ENCODE measurements at places on chromosomes 16 and 17.

DNA sequence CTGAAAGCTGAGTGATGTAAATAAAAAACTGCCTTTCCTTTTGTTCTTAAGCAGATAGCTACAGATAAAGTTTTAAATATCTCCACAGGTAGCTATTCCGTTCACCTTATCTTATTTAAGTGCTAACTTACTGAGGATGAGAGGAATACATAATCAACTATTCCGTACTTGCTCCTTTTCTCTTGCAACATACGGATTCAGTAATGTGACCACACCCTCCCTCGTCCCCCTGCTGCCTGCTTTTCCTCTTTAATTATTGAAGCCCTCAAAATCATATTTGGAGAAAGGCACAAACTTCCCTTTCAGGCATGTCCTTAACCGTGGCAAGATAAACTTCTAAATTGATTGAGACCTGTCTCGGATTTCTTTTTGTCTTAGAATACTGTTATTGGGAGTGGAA is 101.4 kb downstream of the MAP2K4 start:
- no peak for DNase-seq

DNA sequence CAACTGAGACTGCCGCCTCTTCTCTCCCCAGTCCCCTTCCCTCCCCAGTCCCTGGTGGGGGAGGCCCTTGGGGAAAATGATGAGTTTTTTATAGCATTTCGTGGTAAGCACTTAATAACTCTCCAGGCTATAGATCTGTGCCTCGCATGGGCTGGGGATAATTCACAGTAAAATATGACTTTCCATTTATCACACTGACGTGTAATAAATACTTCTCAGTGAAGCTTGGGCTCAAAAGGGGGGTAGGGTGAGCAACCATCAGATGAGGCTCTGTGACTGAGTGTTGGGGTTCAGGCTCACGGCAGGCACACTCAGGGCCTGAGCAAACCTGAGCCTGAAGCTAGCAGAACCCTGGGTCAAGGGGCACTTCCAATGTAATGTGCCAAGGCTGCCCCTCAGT is 101.6 kb downstream of the CCT6B start:
- DNase-seq: no peak

DNA sequence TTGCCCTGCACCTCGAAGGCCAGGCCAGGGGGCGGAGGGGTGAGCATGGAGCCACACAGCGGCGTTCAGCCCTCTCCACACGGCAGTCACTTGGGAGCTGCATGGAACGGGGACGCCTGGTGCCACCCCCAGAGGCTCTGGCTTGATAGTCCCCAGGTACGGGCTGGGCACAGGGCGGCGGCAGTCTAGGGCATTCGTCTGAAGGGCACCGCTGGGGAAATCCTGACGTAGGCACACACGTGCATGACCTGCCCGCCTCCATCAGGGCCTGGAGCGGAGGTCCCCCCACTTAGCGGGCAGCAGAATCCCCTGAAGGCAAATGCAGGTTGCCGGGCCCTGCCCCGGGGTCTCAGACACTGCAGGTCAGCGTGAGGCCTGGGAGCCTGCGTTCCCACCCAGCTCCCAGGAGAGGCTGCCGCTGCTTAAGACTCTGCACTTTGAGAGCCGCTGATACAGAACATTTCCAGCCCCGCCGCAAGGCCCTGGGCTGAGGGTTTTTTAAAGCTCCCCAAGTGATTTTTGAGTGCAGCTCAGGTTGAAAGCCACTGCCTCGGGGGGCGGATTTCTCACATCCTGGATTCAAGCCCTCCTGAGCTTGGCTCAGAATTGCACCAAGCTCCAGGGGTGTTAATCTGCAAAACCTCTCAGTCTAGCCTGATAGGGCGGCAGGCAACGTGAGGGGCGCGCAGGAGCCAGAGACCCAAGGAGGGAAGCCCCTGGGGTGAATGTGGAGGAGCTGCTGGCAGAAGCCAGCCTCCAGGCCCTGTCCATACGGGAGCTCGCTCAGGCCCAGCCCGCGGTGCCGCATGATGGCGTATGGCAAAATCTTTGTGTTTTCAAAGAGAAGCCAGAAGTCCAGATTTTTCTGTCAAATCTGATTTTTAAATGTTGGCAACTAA is 182.3 kb upstream of the GSE1 start:
- DNase-seq: no peak

- no peak for DNase-seq
Observed at GRCh38 chr17:74340470-74341023, 14.5 kb downstream of the KIF19 start.

- DNase-seq: no peak
Observed at GRCh38 chr17:34259146-34259545, 4.1 kb downstream of the CCL2 start.

- no peak for DNase-seq
Observed at GRCh38 chr17:1611715-1612114, 16.9 kb downstream of the SLC43A2 start.

GRCh38 chr16:2829501-2830354 is at the start of gene ZG16B:
ZG16B (plus strand) TSS chr16:2830303; CDS start chr16:2830442, 139 bp downstream.
- DNase-seq: no peak

GRCh38 chr17:73387746-73388577 is 76.2 kb upstream of the CDC42EP4 start:
- DNase-seq: no peak

- no peak for DNase-seq
Observed at GRCh38 chr16:69273009-69273408, 38.1 kb upstream of the VPS4A start.

GRCh38 chr16:89335803-89336485 is 118.4 kb downstream of the ZNF778 start:
- no peak for DNase-seq

DNA sequence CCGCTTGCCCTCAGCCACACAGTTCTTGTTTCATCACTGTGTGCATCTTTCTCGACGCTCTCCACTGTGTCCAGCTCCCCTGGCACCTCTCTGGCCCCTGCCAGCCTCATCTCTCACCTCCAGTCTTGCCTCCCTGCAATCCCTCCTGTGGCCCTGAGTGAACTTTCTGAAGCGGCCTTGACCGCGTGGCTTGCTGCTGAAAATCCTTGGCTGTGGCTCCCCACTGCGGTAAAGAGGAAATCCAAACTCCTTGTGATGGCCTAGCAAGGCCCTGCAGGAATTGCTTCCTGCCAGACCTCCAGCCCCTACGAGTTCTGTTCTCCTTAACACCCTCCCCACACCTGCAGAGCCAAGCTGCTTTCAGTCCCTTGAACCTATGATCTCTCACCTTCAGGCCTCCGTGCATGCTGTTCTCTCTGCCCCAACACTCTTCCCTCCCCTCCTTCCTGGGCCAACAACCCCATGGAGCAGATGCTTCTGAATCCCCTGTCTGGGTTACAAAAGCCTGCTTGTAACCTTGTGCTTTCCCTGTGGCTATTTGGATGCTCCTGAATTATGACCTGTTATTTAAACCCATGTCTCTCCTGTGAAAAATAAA is 33.6 kb upstream of the BRD7 start:
- DNase-seq: no peak

Measured in activated T-cell treated with anti-CD3 and anti-CD28 coated beads, Interleukin-2, amount 50 U/mL, for 24 hours (primary cell).